ENCODE measurements at places on chromosomes 5 and 9.

DNA sequence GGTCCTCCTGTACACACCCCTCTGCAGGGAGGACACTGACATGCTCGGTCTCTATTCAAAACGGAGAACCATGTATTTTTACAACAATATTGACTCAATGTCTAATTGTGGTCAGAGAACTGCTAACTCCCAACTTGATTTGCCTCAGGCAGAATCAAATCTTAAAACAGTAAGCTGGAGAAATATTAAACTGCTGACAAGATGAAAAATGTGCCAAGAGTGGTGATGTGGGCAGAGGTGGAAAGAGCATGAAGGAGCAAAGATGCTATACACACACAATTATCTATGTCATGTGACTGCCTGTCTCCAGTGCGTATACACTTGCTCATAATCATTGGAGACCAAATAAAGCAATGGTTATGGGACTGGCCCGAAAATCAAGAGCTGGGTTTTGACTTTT, 556.1 kb upstream of the ZNF608 start:
- no peak for DNase-seq

DNA sequence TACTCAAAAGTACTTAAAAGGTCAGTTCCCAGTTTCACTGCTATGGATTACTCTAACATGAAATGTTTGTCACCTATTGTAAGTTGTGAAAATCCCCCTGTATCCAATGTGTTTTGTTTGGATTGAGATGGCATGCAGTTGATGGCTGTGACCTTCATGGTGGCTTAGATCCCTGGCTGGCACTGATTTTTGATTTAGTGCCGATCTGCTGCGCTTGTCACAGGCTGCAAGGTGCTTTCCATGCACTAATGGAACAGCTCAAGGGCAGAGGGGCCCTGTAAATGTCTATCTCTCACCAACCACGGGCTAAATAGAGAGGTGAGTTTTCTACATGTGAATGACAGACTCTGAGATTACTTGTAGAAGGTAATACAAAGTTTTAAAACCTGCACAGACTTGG, 69.8 kb upstream of the WDR41 start:
- DNase-seq = no peak

DNA sequence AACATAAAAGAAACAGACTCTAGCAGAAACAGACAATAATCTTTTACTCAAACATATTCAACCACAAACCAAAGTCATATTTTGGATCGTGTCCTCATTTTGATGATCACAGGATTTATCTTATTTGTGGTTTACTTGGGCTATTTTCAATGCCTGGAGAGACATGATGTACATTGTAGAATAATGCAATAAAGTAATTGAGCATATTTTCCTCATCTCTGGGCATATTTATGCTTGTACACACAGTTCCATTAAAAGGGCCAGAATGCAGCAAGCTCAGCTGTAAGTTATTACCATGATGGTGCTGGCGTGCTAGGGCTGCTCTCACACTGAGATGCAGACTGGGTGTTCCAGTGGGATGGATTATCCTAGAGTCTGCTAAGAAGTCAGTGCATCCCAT, 456.7 kb downstream of the TLE4 start:
- no peak for DNase-seq

DNA sequence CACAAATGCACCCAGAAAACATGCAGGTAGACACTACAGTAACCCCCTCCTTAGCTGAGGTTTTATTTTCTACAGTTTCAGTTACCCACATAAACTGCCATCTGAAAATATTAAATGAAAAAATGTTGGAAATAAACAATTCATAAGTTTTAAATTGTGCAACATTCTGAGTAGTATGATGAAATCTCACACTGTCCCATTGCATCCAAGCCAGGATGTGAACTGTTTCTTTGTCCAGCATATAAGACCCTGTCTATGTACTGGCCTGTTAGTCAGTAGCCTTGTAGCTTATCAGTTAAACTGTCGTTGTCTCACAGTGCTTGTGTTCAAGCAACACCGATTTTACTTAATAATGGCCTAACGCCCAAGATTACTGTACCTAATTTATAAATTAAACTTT, 630.5 kb downstream of the ANXA1 start:
- DNase-seq = no peak

DNA sequence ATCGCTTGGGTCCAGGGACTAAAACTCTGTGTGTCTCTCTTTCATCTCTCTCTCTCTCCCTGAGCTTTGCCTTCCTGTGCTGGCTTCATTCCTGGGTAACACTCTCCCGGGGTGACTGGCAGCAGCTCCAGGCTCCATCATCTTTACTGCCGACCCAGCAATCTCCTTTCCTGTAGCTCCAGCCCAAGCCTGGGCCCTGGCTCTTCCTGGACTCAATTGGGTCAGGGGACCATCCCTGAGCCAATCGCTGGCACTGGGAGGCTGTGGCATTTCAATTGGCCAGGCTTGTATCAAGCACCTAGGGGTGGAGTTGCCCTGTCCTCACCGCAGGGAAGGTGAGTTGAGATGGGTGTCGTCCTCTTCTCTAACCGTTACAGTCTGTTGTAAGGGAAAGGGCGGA, 31.9 kb downstream of the FAM240B start:
- DNase-seq = no peak

DNA sequence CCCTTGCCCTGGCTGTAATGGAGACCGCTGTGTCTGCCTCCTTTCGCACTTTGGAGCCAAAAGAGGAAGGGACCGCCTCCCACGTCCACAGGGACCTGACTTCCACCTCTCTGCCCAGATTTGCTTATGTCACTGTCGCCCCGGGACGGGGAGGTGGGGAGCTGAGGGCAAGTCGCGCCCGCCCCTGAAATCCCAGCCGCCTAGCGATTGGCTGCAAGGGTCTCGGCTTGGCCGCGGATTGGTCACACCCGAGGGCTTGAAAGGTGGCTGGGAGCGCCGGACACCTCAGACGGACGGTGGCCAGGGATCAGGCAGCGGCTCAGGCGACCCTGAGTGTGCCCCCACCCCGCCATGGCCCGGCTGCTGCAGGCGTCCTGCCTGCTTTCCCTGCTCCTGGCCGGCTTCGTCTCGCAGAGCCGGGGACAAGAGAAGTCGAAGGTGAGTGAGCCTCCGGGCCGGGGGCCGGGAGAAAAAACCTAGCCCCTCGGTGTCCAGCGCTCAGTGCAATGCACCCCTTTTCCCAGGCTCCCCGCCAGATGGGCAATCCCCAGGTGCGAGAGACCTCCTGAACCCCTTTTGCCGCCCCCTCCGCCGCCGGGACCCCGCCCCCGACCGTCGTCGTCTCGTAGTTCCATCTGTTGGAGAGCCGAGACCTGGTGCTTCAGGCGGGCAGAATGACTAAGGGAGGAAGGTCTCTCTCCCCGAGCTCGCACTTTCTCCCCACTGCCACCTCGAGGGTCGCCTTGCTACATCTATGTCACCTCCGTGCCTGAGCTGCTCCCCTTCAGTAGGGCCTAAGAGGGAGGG, at the start of gene GPX3:
Gene GPX3, plus strand, starts transcription at position 288 of the 807 bp plus-strand sequence. Its CDS starts 64 bp downstream, at position 352.
- DNase-seq = peak; percentile 40

DNA sequence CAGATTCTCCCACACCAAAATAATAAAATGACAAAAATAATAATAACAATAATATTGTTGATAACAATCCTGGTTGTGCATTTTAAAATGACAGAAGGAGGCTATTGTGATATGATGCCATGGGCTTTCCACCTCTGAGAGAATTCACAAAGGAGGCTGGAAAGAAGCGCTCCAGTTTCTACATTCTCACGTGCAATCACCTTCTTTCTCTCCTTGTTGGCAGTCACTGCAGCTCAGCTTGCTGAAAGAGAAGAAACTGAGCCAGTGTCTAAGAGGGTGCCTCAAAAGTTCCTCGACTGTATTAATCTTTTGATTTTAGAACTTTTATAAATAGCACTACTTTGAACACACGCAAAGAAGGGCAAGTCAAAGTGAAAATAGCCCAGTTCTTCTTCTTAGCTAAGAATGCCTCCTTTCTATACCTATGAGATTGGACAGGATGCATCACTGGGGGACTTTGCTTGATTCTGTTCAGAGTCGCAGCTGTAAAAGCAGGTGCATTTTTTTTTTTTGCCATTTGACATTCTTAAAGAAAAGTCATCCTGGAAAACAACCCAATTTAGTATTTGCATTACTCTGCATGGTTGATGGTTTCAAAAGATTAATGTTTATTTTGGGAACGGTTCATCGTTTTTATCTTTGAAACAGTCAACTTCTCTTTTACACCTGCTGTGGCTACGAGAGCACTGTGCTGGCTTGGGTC, 12.4 kb upstream of the SUB1 start:
- DNase-seq = no peak

- DNase-seq = no peak
Observed at GRCh38 chr5:159052401-159053011, 47.2 kb downstream of the EBF1 start.

DNA sequence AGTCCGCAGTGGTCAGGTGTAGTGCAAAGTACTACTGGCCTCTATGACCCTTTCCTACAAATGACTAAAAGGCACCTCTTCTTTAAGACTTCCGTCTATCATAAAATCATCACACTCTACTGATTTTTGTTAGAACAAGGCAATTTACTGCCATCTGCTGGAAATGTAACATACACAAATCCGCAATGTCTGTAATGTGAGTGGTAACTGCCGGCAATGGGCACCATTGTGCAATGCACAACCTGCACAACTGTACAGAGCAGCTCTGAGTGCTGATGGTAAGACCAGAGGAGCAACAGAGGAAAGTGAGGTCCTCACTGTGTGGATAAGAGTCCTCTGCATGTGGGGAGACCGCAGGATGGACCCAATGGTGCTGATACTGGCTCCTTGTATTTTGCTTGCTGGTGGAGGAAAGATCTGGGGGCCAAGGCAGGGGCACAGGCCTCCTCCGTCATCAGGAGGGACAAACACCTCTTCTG, 103.7 kb downstream of the ATPSCKMT start:
- no peak for DNase-seq

GRCh38 chr5:117245130-117245529, 670.5 kb upstream of the SEMA6A start:
- no peak for DNase-seq

DNA sequence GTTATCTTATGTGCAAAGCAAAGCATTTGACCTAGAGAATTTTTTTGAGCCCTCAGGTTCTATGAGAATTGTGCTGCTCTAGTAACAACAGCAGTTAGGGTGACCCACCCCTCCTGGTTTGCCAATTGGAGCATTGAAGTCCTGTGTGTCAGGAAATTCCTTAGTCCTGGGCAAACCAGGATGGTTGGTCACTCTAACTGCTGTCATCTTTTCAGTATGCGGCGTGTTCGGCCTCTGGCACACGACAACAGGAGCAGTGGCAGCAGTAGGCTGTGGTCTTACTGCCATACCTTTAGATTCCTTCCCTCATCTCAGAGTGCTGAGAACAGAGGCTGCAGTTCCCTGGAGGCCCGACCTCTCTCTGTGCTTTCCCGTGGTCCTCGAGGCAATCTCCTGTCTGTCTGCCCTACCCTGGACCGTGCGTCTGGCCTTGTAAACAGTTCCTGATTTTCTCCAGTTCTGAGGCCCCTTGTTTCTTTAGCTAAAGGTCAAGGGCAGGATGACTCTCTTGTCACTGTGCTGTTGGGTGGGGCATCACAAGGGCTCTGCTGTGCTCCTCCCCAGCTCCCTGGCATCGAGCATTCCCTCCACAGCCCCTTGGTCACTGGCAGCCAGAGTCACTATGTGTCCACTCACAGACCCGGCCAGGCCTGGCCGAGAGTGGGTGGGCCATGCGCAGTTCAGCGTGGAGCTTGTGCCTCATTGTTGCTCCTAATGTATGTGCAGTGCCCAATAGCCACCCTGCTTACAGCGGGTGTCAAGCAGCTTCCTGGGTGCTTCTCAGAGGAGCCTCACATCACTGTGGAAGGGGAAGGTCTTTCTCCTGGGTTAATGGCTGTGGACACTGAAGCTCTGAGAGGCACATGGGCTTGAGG, 18.5 kb upstream of the COL15A1 start:
- no peak for DNase-seq

DNA sequence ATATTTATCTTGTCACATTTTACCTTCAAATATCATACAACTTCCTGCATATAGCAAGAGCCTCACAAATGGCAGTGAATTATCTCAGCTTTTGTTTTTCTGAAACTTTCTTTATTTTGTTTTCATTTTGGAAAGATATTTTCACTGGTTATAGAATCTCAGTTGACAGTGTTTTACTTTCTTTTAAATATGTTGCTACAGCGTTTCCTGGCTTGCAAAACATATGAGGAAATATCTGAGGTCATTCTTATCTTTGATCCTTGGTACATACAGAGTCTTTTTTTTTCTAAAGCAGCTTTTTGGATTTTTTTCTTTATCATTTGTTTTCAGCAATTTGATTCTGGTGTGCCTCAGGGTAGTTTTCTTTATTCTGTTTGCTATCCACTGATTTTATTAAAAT, 77.6 kb upstream of the CEP78 start:
- DNase-seq = no peak

DNA sequence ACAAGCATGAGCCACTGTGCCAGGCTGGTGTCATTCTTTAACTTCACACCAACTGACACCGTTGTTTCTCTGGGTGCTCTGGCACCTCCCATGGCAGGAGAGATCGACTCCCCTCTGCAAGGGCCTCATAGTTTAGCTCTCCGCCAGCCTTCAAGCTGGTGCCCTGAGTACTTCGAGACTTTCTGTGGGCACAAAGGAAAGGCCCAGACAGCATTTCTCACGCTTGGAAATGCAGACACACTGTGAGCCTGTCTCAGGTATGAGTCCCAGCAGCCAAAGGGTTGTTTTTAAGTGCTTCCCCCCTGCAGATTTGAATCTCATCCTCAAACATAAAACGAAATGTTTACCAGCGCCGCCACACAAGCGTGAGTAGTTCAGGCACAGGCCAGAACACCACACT, 11.1 kb upstream of the TCF7 start:
- no peak for DNase-seq

DNA sequence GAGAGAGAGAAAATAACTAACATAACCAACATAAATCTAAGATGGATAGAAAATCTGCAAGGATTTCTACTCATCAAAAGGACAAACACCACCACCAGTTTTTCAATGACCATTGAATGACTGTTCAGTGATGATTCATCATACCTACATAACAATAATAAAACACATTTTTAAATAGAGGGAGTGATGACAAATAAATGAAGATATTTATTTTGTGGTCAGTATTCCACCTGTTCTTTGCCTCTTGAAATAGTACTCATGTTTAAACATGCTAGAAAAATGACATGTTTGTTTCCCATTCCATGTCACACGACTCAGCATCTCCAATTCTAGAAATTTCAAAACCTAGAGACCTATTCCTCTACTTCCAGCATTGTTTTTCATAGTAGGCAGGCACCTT, 34.6 kb upstream of the ADAMTS16 start:
- no peak for DNase-seq

All from activated CD8-positive, alpha-beta memory T cell treated with anti-CD3 and anti-CD28 coated beads, Interleukin-2, amount 50 U/mL, for 4 hours (primary cell).